ENCODE measurements at places on chromosomes 1 and 21.
A peak's percentile ranks its signal among the peaks of the same experiment; 100 is the strongest.

DNA sequence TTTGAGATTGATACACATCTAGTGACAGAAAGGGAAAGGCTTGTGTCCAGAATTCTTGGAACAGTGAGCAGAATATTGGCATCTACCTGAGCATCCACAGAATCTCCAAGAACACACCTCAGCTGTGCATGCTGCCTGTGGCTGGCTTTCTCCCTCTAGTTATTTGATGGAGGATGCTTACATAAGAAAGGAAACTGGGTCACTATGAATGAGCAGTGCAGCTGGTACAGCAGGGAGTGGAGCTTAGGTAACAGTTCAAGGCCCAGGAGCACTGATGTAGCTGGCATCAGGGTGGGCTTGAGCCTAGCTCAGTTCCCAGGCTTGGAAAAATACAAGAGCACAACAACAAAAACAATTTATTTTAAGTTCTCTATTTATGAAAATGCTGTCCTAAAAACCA is 26.3 kb downstream of the RGS8 start:
- DNase-seq, result no peak

DNA sequence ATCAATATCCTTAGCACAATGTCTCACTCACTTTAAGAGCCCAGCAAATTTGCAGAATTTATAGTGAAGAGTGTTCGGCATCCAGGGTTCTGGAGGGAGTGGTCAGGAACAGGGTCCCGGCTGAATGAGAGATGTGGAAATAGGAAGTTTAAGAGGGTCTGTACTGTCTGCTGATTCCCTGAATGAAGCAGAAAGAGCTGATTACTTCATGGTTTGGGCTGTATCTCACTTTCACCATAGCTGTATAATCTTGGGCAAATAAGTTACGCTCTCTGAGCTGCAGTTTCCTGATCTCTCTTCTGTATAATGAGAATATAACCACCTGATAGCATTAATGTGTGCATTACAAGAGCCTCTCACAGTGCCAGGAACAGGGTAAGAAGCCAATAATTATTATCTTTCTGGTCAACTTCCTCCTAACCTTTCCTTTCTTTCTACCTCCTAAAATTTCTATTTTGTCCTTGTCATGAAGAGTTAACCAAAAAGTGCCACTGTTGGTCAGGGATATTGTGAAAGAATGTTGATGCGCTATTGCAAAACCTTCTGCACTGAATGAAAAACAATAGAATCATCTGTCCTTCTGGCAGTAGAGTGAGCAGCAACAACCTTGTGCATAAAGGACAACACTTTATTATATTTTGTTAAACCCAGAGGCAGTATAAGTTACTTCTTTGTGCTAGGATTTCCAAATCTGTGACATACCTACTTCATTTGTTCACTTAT is 14.7 kb upstream of the PTGFR start:
- peak; percentile 68 for DNase-seq

DNA sequence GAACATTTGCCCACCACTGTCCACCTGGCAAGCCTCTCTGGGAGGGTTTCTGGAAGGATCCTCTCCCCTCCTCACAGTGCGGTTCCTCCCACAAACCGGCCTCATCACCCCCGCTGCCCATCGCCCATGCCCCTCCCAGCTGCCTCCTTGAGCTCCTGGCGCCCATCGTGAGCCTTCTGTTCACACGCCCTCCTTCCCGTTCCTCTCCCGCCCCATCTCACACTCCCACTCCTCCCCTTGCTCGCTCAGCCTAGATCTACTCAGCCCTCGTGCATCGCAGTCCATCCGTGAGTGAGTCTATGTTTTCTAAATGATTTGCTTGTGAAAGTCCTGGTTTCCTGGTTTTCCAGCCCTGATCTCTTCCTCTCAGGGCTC is 119.1 kb upstream of the C1orf174 start:
- DNase-seq, result no peak

DNA sequence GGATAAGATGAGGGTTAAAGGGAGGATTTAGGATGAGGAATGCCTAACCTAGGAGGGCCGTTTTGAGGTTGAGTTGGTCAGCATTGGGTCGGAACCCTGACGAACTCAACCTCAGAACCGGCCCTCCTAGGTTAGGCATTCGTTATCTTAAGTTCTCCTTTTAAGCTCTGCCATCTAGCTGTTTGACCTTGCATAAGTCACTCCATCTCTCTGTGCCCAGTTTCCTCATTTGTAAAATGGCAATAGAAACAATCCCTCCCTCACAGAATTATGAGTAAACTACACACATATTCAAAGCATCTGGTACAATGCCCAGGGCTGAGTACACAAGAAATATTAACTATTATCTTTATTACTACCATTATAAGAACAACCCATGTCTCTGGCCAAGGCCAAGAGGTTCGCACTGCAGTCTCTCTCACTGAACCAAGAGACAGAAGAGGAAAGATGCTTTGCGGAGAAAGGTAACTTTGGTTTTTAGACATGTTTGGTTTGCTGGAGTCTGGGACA is 4.8 kb downstream of the ABCB10 start:
- no peak for DNase-seq

DNA sequence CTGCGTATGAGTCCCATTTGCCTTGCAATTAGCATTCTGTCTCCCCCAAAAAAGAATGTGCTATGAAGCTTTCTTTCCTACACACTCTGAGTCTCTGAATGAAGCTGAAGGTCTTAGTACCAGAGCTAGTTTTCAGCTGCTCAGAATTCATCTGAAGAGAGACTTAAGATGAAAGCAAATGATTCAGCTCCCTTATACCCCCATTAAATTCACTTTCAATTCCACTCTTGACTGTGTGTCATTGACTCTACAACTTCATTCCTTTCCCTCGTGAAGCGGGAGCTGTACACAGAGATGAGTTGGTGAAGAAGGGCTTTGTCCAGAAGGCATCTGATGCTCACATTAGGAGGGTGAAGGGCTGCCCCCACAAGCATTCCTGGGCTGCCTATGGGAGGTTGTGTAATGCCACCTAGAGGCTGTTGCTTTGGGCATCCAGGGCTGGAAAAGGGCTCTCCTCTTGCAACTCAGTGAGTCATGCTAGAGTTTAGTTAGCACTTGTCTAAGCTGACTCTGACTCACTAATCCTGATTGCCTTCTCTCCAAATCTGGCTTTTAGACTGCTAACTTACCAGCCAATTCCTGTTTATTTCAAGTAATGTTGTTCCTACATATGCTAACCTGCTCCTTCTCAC is 1.8 kb downstream of the SPRR1B start:
- peak; percentile 97 for DNase-seq

DNA sequence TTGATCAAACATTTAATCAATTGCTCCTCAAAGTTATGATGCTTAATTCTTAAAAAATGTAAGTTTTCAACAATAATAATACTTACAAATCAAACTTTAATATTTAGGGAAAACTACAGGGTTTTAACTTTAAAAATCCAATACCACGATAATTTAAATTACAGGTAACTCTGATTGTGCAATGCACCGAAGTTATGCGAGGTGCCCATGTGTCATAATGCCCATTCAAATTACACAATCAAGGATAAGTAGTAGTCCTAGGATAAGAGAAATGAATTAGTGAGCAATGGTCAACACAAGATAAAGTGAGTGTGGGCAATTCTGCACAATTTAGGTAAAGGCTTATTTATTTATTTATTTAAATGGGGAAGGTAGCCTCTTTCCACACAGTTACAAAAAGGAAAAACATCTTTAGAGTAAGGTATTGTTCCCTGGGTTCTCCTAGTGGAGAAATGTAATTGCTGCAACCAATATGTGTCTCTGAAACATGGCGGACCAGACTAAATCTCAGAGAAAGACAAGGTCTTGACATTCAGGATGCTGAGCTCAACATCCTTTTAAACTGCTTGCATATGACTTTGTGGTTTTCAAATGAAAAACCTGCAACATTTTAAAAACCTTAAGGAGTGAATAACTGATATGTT is 164.2 kb downstream of the TTLL7 start:
- peak; percentile 45 for DNase-seq

- no peak for DNase-seq
Measured at GRCh38 chr1:94101613-94102525, 19.1 kb downstream of the ABCA4 start.

- DNase-seq, result no peak
Measured at GRCh38 chr1:44693159-44693558, 18.6 kb downstream of the ARMH1 start.

GRCh38 chr1:229943988-229944743 is 122.9 kb upstream of the GALNT2 start:
- DNase-seq, result no peak

DNA sequence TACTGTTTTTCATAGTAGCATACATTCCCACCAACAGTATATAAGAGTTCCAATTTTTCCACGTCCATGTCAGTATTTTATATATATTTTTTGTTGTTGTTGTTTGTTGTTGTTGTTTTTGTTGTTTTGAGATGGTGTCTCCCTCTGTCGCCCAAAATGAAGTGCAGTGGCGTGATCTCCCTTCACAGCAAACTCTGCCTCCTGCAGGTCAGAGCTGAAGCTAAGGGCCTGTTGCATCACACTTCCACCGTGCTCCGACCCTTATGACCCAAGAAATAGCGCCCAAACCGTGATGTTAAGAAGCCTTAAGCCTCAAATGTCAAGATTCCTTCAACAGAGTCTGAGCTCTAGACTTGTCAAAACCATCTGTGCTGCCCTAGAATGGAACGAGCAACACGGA is 2032.3 kb downstream of the MRPL39 start:
- DNase-seq, result no peak

DNA sequence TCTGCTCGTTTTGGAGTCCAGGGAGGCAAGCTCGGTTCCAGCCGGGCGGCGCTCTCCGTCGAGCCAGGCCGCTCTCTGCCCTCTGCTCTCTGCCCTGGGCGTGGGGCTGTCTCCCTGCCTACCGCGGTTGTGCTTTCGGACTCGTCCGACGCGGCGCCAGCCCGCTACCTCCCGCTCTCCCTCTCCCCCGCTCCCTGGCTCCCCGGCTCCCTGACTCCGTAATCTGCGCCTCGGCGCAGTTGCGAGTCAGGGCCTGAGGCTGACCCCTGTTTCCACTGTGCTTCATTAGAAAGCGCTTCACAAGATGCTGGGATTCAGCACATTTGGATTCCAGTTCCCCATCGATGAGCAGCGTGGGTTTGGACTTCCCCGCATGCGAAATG is 2.2 kb downstream of the SOX13 start:
- DNase-seq, result no peak

DNA sequence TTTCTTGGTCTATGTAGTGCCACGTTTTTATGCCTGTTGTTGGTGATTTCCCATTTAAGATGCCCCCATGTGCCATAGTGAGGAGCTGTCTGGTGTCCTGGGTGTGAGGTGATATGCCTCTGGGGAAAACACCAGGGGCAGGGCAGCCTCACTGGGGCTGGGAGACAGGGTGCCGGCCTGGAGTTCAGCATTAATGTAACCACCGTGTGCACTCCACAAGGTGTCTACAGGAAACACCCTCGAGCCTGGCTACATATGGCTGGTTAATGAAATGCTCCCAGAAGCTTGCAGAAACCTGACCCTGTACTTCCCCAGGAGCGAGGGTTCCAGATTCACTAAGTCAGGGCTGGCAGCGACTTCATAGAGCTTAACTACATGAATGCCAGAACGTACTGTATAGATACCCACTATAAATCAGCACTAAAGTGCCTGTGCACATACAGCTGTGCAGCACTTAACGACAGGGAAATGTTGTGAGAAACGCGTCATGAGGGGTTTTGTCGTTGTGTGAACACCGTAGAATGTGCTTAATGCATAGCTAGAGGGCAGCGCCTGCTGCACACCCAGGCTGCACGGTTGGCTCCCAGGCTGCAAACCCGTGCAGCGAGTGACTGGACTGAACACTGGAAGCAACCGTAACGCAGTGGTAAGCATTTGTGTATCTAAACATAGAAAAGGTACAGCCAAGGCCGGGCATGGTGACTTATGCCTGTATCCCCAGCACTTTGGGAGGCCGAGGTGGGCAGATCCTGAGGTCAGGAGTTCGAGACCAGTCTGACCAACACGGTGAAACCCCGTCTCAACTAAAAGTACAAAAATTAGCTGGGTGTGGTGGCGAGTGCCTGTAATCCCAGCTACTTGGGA is 10.4 kb downstream of the TFF2 start:
- no peak for DNase-seq

DNA sequence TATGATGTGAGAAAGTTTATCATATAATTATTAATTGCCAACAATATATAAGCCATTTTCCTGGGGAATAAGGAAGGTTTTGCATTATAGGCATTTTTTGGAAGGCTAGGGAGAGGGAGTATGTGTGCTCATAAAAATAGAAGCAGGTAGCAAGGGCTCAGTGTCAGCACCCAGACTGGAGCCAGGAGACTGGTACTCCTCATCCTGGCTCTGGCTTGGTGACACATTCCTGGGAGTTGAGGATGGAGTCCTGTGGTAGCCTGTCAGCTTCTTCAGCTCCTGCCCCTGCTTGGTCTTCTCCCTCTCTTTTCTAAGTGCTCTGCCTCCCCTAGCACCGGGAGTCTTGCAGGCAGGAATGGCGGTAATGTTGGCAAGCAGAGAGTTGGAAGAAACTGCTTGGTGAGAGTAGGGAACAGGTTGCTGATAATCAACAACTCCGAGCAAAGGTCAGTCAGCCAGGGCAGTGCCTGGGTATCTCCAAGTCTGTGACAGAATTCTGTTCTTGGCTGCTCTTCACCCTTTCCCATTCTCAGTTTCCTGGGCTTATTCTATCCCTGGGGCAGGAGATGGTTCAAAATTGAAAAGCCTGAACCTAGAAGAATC is 23.0 kb downstream of the GIPC2 start:
- DNase-seq, result no peak

GRCh38 chr1:30179942-30180543 is 543.3 kb downstream of the MATN1 start:
- no peak for DNase-seq

DNA sequence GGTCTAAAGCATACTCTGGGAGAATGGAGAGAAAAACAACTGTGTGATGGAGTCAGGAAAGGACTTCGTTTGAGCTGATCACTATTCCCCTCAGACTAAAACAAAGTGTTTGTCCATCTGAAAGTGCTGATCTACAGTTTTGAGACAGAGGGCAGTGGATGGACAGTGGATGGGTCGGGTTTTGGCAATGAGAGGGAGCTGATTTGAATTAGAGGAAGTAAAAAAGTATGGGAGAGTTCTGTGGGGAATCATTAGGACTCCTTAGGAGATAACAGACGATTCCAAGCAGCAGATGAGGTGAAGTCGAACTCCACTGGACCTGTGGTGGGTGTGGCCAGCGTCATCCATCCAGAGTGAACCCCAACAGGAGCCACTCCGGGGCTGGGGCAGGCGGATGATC is 62.3 kb downstream of the PTGS2 start:
- DNase-seq, result peak; percentile 6

All from MCF 10A (cell line).